Activated CD4-positive, alpha-beta memory T cell treated with anti-CD3 and anti-CD28 coated beads for 36 hours (primary cell): ENCODE measurements at places on chromosomes 1 and 21.
A peak's percentile ranks its signal among the peaks of the same experiment; 100 is the strongest.

DNA sequence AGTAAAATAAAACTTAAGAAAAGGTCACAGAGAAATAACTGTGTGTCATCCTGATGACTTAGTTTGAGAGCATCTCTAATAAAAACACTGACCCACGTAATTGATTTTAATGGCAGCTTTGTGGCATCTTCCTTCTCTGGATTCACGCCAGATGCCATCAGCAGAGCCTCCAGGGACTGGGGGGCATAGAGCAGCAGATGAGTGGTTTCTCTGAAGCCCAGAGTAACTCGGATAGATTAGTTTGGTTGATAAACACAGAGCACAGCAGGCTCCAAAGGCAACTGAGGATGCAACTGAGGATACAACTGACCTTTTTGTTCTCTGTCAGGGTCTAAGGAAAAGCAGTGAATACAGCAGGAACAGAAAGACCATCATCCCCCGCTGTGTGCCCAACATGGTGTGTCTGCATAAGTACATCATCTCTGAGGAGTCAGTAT lies 180.8 kb downstream of the RPS6KC1 start:
- DNase-seq = no peak

- no peak for DNase-seq
These were observed 21.3 kb downstream of the RAB3B start for GRCh38 chr1:51969038-51969705.

DNA sequence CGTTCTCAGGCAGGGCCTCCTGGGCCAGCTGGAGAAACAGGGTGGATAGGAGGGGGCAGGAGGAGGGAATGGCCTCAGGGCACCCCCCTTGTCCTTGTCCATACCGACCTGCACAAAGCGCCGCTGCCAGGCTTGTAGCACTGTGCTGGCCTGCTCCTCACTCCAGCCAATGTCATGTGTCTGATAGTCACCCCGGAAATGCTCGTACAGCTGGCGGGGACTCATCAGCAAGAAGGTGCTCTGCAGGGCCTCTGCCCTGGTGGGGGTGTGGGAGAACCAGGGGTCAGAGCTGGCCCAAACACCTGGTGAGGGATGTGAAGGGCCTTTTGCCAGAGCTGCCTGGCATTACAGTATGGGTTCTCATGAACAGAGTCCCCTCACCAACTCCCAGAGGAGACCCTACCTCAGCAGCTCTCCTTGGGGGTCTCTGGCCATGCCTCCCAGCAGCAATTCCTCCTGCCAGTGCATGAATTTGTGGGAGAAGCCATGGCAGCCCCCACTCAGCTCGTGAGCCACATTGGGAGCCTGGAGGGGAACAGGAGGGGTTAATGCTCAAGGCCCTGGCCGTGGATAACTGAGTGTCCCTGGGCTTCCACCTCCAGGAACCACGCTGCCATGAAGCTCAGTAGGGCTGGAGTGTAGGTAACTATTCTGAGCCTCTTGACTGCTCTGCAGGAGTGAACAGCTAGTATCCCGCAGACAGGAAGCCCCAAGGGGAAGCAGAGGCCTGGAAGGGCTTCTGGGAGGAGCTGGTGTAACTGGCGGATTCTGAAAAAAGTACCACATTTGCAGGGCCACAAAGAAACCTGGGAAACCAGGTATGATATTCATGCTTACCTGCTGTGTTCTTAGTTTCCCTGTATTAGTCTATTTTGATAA lies 13.3 kb downstream of the PTCH2 start:
- no peak for DNase-seq

DNA sequence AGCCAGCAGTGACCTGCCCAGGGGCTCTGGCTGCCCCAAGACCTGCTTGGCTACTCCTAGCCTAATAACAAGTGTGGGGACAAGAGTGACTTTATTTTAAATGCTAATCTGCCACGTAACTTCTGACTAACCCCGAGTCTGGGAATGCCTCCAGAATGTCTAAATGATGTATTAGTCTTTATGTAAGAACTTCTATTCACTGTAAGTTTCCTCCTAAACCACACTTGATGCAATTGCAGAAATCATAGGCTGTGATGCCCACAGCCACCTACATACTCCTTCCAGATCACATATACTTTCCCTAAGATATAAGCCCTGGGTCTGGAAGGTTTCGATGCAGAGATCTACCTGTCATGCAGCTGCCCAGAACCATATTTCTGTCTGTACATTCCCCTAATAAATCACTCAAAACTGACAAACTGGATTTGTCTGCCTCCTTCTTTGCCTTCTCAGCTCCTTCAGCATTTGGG lies 5.9 kb upstream of the VPS45 start:
- DNase-seq = no peak

DNA sequence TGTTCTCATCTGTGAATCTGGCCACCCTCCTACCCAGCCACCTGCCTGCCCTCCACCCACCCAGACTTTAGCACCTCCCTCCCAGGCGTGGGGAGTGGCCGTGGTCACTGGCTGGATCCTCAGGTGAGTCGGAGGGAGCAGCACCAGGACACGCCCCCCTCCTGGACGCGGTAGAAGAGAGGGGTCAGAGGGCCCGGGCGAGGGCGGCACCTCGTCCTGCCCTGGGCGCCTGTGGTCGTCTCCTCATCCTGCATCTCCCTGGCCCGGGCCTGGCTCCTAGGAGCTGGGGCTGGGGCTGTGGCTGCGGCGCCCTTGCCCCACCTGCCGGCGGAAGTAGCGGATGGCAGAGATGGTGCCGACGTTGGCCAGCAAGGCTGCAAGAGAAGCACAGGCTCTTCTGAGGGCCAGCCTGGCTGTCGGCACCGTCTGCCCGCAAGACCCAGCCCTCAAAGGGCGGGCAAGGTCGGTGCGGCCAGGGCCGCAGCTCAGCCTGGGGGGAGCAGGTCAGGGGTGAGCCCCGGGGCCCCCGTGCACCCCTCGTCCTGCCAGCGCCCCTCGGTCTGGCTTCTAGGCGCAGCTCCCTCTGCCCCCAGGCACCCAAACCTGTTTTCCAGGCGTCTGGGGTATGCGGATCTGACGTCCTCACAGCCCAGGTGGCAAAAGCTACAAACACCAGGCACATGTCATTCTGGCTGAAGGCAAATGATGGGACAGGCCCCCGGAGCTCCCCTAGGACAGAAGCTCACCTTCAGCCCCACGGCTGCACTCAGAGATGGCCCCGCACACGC lies 5.8 kb downstream of the PERM1 start:
- peak; percentile 82 for DNase-seq

GRCh38 chr21:36893581-36893980 lies 72.9 kb downstream of the HLCS start:
- no peak for DNase-seq

DNA sequence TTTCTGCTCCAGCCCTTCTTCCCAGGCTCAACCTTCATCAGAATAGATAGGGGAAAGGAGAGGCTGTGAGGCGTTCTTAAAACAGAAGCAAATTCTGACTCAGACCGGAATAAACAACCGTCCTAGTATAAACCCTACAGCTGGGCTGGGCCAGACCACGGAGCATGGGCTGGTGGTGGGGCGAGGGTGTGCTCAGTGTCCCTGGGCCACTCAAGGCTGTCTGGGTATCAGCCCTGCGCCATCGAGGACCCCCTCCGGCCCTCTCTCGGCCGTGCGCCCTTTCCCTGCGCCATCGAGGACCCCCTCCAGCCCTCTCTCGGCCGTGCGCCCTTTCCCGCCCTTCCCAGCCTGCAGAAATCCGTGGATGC lies 36.0 kb downstream of the CAPN2 start:
- peak; percentile 52 for DNase-seq

DNA sequence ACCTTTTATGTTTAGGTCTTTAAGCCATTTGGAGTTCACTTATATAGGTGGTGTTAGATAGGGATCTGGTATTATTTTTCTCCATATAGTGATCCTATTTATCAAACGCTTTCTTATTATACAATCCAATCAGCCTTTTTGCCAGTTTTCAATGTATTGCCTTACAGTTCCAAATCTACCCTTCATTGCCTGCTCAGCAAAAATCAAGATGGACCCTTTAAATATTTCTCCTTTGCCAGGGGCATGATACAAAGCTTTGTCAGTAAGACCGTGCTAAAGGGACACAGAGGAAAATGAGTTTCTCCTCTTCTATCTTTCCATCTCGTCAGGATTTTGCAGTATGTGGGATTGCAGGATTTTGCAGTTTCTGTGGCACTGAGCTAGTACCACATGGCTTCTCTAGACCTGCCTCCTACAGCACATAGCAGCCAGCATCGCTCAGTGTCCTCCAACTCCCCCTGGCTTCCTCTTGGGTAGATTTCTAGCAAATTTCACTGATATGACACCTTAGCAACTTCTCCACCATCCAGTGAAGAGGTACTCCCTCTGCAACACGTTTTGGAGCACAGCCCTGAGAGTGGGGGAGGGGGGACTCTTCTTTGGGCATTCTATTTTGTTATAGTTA lies 22.5 kb upstream of the CAP1 start:
- no peak for DNase-seq

GRCh38 chr1:109923131-109923945 lies 12.7 kb downstream of the CSF1 start:
- peak; percentile 39 for DNase-seq

DNA sequence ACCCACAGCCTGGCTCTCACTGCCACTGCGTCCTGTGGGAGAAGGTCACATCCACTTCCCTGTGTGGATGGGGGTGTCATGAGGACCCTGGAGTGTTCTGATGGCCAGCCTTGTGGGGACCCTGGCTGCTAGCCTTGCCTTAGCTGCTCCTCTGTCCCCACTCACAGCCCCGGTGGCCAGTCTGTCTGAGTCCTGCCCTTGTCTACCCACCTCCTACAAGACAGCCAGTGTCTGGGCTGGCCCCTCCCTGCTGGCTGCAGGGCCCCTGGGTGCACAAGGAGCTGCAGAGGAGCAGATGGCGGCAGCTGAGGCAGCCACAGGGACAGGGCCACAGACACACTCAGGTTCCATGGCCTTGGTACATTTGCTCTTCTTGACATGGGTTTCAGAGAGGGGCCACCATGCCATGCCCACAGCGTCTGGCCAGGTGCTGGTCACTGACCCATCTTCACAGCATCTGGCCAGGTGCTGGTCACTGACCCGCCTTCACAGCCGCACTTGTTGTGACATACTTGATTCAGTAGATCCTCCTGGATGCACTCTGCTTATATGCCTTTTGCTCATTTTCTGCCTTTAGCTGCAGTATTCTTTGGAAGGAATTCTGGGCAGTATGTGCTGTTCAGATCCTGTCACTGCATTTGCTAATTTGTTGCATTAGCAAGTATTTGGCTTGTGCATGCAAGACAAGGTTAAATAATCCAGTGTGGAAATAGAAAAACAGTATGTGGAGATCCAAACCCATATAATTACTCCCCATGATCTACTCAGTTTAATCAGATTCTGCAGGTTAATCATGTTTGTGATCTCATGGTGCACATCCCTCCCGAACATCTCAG lies 157.8 kb downstream of the PCBP3 start:
- DNase-seq = no peak

- no peak for DNase-seq
These were observed 9.6 kb downstream of the P3H1 start for GRCh38 chr1:42756956-42757891.

DNA sequence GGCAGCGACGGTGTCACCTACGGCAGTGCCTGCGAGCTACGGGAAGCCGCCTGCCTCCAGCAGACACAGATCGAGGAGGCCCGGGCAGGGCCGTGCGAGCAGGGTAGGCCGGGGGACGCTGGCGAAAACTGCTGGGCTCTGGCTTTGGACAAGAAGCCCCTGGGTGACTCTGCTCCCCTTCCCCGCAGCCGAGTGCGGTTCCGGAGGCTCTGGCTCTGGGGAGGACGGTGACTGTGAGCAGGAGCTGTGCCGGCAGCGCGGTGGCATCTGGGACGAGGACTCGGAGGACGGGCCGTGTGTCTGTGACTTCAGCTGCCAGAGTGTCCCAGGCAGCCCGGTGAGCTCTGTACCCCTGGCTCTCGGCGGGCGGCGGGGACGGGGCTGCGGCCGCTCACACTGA lies 24.0 kb downstream of the AGRN start:
- DNase-seq = no peak

- no peak for DNase-seq
These were observed 23.8 kb downstream of the IFNGR2 start for GRCh38 chr21:33427051-33427450.

- no peak for DNase-seq
These were observed 4.8 kb downstream of the CLDN8 start for GRCh38 chr21:30211071-30211470.

DNA sequence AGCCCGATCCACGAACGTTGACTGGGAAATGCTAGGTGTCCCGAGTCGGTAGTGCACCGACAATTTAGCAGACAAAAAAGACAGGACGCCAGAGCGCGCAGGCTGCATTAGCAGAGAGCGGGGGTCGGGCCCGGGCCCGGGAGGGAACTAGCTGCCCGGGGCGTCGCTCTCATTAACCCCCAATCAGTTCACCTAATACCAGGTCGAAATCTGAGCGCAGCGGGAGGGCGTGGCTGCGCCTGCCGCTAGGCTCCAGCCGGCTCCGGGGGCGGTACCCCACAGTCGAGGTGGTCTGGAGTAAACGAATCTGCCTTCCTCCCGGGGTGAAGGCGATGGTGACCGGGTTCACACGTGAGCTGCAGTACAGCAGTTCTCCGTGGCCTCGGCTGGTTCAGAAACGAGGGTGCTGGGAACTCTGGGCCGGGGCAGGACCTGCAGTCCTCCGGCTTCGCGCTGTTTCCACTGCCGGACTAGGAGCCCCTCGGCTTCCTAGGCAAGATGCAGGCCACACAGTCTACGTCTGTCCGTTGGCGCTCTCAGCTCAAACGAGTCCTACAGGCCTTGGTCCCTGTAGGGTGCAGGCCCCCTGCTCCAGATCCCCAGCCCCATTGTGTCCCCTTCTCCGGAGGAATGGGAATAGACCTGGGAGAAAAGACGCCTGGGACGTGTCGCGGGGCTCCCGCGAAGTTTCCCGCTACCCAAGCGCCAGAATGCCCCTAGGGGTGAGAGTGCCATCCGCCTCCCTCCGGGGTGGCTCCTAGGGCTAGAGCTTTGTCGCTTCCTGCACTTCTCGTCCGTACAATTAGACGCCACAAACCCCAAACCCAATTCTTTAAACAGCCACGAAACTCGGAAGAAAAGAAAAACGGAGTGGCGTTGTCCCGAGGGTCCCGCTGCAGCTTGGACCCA lies 2.0 kb downstream of the GFI1 start:
- DNase-seq = peak; percentile 74

DNA sequence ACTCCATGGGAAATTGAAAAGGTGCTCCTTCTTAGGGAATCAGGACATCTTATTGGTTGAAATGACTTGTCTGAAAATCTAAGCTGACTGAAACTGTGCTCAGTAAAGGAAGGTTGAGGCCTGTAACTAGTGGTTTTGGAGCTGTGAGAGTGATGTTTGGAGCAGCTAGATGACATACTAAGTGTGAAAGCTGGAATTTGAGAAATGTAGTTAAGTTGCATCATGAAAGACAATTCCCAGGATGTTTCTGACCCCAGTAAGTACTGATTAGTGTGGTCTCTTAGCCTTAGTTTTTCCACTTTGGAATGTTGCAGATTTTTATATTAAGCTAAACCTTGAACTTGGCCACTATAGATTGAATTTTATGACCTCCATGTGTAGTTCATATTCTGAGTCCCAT lies 154.9 kb downstream of the PAPPA2 start:
- no peak for DNase-seq

DNA sequence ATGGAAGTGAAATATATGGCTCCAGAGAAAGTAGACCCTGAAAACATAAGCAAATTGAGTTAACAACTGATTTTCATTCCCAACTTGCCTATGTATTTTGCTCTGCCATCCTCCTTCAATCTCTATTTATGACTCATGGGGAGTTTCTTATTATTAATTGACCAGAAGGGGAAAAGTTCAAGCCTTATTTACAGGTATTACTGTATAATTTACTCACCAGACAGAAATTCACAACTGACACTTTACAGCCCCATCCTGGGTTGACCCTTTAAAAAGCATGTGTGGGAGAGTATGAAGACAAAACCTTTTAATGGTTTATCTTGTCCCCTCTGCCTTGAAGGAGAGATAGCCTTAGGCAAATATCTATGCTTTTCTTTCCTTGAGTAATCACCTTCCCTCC lies 39.8 kb upstream of the C1orf53 start:
- DNase-seq = no peak
